Foreskin fibroblast (primary cell): ENCODE measurements at places on chromosomes 5 and 9.

GRCh38 chr5:56480705-56481427, 247.7 kb upstream of the ANKRD55 start:
- peak; percentile 67 for DNase-seq

- no peak for DNase-seq
Observed at GRCh38 chr9:129394061-129394885, 216.2 kb upstream of the IER5L start.

- no peak for DNase-seq
Observed at GRCh38 chr9:98856982-98857381, 49.5 kb downstream of the GALNT12 start.

DNA sequence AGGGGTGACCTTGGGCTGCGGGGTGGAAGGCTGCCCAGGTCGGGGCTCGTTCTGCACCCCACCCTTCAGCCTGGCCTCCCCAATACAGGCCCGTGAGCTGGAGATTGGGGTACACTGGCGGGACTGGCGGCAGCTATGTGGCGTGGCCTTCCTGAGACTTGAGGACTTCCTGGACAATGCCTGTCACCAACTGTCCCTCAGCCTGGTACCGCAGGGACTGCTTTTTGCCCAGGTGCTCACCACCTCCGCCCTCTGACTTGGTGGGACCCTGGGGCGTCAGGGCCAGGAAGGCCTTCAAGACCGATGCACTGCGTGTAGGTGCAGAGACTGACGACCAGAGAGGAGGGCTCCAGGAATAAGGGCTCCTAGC, 10.5 kb downstream of the ZDHHC12 start:
- no peak for DNase-seq

GRCh38 chr9:103798620-103799019, 295.5 kb upstream of the SMC2 start:
- DNase-seq = peak; percentile 19

DNA sequence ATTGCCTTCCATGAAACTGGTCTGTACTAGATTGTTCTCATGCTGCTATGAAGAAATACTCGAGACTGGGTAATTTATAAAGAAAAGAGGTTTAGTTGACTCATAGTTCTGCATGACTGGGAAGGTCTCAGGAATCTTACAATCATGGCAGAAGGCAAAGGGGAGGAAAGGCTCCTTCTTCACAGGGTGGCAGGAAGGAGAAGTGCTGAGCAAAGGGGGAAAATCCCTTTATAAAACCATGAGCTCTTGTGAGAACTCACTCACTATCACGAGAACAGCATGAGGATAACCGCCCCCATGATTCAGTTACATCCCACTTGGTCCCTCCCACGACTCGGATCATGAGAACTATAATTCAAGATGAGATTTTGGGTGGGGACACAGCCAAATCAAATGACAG, 163.2 kb downstream of the RFK start:
- DNase-seq = no peak

DNA sequence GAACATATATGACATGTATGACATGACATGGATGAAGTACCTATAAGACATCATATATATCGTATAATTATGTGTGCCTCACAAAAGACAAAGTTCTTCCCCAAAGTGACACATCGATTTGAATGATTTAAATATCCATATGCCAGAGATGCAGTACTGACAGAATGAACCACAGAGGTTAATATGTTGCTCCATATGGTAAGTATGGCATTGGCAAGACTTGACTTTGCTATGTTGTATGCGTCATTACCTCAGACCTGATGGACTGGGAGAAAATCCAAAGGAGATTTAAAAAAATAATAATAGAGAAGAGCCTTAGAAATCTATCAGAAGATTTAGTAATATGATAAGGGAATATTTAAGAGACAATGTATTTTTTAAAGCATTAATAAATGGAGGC, 263.2 kb downstream of the PJA2 start:
- no peak for DNase-seq
